ENCODE measurements at places on chromosomes 6 and 20. TPM values are rescaled to one million over a fixed set of nuclear protein-coding genes. Genes with fewer than 3 reads are reported as not detected.

DNA sequence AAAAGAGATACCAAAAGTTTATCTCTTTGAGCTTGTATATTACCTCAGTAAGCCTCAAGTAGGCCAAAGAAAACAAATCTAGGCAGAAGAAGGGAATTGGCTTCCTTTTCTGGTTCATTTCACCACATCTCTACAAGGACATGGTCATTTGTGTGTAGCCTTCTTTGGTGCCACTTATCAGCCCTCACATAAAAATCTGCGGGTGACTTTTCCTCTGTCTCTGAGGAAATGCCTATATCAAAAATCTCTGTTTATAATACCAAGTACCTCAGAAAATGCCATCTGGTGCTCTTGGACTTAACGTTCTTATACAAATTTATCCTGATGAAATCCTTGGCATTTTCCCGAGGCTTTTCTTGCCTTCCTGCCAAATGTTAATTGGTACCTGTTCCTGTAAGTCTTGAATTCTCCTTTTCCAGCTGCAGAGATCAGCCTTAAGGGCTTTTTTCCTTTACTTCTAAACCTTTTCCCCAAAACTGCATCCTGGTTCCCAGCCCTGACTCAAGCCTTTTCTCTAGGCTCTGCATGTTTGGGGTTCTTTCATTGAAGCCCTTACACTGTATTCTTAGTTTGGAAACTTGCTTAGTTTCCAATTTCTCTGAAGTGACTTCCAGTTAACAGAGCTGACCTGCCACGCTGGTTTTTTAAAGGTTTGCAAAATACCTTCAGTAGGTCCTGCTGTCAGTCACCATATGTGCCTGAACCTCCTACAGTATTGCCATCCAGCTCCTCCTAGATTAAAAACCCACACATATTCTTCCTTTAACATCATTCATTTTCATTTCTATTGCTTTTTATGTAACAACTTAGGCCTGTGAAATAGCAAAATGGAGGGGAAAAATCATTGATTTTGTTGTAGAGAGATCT is 191.2 kb upstream of the PREP start:
- no peak for DNase-seq

GRCh38 chr6:2061880-2062279 is 183.5 kb downstream of the GMDS start:
- no peak for DNase-seq

Gene SYCP2
- total RNA-seq, result 1.5 TPM

DNA sequence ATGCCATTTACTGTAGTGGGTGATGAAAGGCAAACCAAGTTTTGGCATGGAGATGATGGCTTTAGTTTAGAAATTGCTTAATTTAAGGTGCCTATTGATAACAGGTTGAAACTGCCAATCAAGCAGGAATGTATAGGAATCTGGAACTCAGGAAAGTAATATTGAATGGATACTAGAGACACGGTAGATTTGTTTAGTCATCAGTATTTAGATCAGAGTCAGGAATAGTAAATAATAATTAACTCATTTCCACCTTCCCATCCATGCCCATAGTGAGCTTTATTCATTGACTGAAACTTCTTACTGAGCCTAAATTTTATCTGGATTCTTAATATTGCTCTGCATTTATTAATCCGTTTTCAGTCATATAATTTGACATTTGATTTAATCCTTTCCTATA is 500.3 kb downstream of the NKAIN2 start:
- DNase-seq, result no peak

Gene DOK5
- total RNA-seq, result not detected

Gene CLDN20
- not detected for total RNA-seq

DNA sequence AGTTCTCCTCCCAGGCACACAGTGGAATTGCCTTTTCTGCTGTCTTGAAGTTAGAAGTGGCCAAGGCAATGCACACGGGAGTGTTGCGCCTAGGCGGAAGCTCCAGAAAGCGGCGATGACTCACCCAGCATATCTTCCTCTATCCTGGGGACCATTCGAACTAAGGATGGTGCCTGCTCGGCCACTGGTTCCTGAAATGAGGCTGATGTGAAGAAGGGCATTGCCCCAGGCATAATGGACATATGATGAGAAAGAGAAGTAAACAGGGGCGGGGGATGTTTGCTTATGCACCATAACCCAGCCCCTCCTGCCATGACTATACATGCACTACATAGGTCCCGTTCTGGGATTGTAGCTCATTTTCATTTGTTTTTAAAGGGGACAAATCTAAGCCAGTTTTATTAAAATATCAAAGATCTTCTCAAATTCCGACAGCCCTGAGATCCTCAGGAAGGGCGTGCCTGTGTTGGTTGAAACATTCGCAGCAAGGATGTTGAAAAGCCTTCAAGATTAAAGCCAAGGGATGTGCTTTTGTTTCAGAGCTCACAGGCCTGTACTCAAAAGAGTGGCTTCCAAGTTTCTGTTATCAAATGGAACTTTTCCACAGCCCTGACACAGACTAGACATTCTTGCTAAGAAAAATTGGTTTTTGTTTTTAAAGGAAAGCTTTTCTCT is 218.5 kb downstream of the LY86 start:
- DNase-seq, result peak; percentile 41

Gene ABRACL
- 1.5 TPM for total RNA-seq

- peak; percentile 58 for DNase-seq
Observed at GRCh38 chr20:44733341-44734069, 12.2 kb upstream of the KCNK15 start.

DNA sequence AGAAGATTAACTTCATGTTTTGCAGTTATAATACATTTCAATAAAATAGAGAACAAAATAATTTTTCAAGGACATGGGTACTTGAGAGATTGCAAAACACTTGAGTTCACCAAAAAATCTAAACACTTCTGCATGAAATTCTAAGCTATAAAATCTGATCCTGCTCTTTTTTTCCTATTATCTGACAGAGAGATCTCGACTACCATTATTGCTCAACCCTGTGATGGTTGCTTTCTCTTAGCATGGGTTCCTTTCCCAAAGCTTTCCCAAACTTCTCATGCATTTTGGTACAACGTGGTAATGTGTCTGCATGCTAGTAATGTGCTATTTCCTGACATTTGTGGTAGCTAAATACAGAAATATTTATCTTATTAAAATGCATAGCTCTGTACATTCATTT is 1243.1 kb upstream of the ADGRB3 start:
- DNase-seq, result no peak

Gene SLC35F1
- total RNA-seq, result not detected

GRCh38 chr6:112933947-112934346 is 586.8 kb downstream of the RFPL4B start:
- DNase-seq, result no peak

Gene CALHM4
- not detected for total RNA-seq

DNA sequence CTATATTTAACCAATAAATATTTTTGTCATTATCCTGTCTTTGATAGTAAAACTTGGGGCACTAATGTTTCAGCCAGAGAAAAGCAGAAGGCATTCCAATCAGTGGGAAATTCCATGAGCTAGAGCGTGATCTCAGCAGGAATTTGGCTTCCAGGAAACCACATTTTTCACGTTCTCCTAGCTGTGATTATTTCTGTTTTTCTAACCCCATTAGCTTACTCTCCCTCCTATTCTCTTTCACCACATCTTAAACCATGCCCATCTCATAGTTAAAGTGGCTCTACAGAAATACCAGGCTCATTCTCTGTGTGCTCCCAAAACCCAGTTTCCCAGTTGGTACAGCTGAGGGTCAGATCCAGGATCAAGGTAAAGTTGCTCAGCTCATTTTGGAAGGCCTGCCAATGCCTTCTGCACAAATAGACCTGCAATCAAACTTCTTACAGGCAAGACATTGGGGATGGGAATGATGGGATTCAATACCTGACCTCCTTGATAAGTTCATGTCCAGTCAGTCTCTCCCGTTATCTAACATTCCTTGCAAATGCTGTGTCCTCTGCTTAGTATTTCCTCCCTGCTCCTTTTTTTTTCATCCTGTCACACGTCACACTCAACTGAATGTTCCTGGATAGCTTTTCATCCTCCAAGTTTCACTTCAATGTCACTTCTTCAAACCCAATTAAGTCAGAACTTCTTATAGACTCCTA is 33.1 kb upstream of the TMEM30A start:
- no peak for DNase-seq

- DNase-seq, result no peak
Observed at GRCh38 chr6:138797806-138798446, 2.0 kb downstream of the ECT2L start.

- no peak for DNase-seq
Observed at GRCh38 chr20:43452404-43453126, 5.1 kb upstream of the SRSF6 start.

Gene SAPCD1
- 15.8 TPM for total RNA-seq

GRCh38 chr6:126134491-126134890 is 148.2 kb downstream of the TRMT11 start:
- no peak for DNase-seq

DNA sequence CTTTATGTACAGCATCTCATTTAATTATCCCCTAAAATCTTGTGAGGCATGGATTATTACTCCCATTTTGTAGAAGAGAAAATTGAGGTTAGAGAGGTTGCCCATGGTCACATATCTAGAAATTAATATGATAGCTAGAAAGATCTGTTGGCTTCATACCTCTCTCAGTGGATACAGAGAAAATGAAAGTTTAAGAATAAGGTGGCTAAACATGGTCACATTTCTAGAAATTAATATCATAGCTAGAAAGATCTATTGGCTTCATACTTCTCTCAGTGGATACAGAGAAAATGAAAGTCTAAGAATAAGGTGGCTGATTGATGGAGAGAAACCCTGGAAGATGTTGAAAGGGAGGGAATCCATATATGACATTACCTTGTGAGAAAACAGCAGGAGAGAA is 260.7 kb upstream of the MAN1A1 start:
- no peak for DNase-seq

DNA sequence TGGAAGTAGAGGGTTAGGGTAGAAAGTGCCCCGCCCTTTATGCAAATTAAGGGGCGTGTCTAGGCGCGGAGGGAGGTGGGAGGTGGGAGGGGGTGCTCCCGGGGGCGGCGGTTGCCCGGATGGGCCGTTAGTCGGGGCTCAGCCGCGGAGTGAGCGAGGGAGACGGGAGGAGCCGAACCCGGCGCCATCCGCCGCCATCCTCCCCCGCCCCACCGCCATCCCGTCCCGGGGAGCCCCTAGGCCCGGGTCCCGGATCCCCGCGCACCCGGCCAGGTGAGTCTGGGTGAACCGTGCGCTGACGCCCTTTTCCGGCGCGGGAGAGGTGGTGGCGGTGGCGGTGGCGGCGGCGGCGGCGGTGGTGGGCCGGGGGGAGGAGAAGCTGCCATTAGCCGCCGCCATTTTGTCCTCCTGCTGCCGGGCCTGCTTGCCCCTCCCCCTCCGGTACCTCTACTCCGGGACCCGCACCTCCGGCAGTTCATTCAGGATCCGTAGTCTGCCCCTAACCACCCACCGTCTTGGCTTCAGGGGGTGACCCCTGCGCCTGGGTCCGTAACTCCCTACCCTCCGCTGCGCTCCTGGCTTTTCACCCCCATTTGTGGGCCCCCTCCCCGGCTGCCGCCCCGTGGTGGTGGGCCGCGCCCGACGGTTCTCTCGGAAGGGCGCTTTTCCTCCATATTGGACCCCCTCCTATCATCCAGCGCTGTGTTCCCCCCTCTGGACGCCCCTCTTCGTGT is at the start of gene PRRC2A:
TSS of gene PRRC2A (plus strand) at position 130 of the 734 bp plus-strand sequence. CDS start 2,075 bp downstream, outside the sequence.
- peak; percentile 97 for DNase-seq

Gene SLC12A5
- 5.3 TPM for total RNA-seq

Gene SF3B5
- 399 TPM for total RNA-seq

DNA sequence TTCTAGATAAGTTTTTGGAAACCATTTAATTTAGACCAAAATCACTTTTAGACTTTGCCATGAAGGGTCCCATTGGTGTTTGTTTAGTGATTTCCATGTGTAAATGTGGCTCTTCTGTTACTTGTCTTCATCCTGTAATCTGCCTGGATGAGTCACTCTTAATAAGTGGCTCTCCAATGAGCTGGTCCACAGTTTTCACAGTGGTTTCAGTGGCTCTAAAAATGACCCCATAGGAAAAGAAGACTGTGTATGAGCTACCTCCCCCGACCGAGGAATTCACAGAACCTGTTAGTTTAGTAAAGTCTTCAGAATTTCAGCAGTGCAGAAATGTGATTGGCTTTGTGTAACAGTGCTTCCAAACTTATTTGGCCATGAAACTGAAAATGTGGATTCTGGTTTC is 492.0 kb upstream of the MARCKS start:
- no peak for DNase-seq
